Stimulated activated CD4-positive, alpha-beta T cell treated with anti-CD3 and anti-CD28 coated beads, Interleukin-2, amount 100 ng/mL, for 48 hours (primary cell): ENCODE measurements at places on chromosomes 16 and 17.

DNA sequence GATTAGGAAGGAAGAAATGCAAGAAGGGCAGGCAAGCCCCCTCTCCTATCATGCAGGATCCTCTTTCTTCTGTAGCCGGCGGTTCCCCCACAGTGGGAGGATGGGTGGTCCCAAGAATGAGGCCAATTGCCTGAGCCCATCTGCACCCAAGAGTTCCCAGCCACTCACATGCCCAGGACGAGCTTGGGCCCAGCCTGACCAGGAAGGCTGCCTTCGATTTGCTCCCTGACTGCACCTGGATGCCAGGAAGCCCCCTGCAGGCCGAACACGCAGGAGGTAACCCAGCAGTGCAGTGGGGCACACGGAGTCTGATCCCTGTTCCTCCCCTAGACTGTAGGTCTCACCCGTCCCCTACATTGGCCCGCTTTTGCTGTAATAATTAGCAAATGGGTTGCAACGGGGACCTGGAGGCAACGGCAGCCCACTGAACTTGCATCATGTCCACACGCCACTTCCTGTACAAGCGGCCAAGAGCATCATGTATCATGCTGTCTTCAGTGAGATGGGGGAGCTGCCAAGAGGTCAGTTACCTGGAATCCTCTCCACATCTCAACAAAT is 67.5 kb downstream of the AMFR start:
- DNase-seq: no peak

- no peak for DNase-seq
Measured at GRCh38 chr17:66638707-66639479, 196.0 kb upstream of the CACNG5 start.

DNA sequence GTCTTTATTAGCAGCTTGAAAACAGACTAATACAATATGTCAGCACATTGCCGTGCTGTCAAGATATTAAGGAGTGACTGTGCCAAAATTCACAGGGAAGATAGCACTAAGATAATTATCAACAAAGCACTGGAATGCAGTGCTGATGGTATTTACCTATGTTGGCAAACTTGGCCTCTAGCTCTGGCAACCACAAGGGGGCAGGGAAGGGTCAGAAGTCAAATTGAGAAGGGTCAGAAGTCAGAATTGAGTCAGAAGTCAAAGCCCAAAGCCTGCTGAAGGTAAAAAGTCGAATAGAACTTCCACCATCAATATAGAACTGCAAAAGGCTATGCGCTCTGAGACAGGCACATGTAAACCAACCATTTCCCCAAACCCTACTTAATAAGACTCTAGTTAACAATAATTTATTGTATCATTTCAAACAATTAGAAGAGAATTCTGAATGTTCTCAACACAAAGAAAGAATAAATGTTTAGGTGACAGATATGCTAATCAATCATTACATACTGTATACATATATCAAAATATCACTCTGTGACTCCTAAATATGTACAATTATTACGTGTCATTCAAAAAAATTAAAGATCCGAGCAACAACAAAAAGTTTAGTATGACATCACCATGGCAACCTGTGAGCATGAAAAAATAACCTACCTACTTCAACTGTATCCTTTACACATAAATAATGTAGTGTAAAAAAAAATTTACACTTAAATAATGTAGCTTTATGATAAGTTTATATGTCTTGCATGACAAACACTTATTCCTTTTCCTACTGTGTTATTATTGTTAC is 916.1 kb downstream of the KCNJ2 start:
- no peak for DNase-seq

- no peak for DNase-seq
Measured at GRCh38 chr16:57992084-57992483, 8.4 kb downstream of the ZNF319 start.

DNA sequence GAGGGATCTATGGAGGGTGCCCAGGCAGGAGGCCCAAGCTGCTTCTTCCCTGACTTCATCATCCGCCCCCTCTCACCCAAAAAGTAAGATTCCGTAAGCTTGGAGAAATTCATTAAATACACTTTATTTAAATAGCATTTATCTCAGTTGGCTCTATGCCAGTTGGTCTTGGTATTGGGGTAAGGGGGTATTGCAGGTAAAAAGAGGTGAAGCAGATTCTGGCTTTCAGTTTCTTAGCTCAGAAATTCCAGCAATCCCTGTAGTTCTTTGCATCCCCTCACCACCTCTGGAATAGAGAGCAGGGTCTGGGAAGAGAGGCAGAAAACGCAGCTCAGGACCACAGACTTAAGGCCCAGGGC is 750 bp upstream of the ALDOC start:
- DNase-seq: no peak

DNA sequence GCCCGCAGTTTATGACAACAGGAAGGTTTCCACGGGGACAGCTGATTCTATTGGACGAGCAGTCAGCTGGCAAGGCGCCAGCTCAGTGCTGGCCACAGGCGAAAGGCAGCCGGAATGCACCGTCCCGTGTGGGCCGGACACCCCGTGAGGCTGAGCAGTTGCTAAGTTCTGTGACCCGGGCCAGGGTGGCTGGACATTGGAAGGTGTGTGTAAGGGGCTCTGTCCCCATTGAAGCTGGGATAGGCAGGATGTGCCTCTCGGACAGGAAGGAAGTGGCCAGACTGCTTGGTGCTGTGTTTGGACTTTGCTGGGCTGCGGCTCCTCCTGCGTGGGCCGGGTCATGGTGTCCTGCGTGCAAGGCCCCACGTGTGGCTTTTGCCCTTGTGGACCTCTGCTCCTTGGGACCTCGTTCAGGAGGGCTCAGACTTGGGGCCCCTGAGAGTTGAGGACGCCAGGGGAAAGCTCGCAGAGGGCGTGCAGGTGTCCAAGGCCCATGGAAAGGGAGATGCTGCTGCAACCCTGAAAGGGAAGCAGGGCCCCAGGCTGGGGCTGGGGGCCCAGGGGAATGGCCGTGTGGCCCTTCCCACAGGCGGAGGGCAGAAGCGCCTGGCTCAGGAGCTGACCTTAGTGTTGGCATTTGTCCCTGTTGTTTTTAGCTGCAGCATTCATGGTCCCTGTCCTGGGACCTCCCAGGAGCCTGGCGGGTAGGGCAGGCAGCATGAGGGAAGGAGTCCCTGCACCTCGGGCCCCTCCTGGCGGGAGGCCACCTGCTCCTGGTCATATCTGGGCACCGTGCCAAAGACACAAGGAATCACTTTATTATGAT is 10.0 kb downstream of the BAIAP2 start:
- DNase-seq: no peak

GRCh38 chr17:10843811-10844210 is 5.9 kb upstream of the PIRT start:
- DNase-seq: peak; percentile 3

DNA sequence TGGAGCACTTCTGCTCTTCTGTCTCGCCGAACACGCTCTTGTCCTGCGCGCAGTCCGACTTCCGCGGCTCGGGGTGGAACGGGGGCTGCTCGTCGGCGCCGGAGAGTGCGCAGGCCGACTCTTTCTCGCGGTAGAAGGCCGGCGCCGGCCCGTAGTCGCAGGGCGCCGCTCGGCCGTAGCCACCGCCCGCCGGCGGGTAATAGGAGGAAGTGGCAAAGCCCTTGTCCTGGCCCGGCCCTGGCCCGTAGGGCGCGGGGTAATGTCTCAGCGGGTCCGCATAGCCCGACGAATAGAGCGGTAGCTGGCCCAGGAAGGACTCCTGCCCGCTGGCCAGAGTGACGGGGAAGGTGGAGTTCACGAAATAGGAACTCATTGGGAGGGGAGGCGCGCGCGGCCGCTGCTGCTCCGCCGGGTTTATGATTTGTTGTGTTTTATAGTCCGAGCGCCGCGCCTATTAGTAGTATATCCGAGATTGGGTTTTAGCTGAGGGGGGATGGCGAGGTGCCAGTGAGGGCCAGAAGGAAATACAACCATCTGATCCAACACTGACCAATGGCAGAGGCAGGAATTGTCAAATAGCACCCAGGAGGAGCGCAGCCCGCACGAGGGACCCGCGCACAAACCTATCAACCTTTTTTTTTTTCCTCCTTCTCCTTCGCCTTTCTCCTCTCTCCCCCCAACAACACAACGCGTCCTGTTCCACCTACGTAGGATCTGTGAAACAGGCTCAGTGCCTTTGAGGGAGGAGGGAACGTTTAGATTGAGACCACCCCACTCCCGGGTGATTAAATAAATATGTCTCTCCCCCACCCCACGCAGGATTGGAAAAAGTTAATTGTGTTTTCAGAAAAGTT is 4.4 kb upstream of the HOXB5 start:
- DNase-seq: no peak

DNA sequence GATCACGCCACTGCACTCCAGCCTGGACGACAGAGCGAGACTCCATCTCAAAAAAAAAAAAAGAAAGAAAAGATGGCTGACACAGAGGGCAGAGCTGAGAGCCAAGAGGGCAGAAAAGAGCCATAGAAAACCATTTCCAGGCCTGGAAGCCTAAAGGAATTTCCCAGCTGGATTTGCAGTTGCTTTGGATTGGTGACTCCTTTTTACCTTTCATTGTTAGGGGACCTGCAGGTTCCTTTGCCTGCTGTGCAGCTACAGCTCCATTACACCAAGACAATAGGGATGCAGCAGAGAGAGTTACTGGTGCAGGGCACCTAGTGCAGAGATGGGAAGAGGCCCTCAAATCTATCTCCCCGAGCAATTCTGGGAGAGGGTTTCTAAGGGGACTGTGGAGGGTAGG is 18.4 kb downstream of the ZNF668 start:
- DNase-seq: no peak

- no peak for DNase-seq
Measured at GRCh38 chr16:57115514-57116182, 23.3 kb downstream of the CPNE2 start.

DNA sequence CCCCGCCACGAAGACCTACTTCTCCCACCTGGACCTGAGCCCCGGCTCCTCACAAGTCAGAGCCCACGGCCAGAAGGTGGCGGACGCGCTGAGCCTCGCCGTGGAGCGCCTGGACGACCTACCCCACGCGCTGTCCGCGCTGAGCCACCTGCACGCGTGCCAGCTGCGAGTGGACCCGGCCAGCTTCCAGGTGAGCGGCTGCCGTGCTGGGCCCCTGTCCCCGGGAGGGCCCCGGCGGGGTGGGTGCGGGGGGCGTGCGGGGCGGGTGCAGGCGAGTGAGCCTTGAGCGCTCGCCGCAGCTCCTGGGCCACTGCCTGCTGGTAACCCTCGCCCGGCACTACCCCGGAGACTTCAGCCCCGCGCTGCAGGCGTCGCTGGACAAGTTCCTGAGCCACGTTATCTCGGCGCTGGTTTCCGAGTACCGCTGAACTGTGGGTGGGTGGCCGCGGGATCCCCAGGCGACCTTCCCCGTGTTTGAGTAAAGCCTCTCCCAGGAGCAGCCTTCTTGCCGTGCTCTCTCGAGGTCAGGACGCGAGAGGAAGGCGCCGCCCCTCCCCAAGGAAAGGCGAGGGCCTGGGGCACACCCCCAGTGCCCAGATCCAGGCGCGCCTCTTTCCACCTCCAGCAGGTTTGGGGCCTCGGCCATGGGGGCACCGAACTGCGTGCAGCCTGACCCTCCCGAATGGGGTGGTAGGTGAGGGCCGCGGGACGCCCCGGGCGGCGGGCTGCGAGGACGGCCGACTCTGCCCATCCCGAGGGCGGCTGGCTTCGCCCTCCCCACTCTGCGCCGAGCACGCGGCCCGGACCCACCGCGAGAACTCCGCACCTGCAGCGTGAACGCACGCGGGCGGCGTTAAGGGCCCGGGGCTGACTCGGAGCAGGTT is 664 bp downstream of the HBQ1 start:
- peak; percentile 94 for DNase-seq

DNA sequence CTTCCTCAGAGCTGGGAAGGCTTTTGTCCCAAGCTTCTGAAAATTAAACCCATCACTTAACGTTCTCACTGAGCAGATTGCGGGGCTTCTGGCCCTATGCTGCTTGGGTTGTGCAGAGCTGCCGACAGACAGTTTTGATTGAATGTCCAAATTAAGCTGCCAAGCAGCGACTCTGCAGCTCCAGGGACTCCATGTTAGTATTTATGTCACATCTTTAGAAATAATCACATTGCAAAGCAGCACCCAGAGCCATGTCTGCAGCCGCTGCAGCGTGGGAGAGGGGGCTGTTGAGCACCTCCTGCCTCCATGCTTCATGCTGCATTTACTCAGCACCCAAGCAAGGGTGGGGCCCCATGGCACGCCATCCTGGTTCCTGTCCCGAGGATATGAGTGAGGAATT is 178.2 kb upstream of the CACNG3 start:
- DNase-seq: no peak

GRCh38 chr16:20336955-20337354 is 9.6 kb upstream of the GP2 start:
- no peak for DNase-seq

DNA sequence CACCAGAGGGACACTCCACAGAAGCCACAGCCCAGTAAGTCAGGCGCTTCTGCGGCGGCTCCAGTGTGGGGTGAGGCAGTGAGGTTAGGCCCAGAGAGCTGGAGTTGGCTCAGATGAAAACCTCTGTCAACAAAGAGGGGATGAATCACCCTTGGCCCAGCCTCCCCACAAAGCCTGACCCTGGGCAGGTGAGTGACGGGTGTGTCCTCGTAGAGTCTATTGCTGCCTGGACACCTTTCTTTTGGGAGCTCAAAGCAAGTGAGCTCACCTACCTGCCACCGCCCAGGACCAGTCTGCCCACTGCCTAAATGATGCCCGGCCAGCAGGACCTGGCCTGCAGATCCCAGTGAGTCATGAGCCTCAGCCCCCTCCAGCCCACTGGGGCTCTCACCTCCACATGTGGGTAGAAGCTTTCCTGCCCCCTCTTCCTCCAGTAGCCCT is 24.9 kb upstream of the DBNDD1 start:
- DNase-seq: no peak

GRCh38 chr16:12416136-12416787 is 387.4 kb downstream of the CPPED1 start:
- no peak for DNase-seq

- DNase-seq: no peak
Measured at GRCh38 chr16:14278749-14279148, 207.6 kb downstream of the MRTFB start.

DNA sequence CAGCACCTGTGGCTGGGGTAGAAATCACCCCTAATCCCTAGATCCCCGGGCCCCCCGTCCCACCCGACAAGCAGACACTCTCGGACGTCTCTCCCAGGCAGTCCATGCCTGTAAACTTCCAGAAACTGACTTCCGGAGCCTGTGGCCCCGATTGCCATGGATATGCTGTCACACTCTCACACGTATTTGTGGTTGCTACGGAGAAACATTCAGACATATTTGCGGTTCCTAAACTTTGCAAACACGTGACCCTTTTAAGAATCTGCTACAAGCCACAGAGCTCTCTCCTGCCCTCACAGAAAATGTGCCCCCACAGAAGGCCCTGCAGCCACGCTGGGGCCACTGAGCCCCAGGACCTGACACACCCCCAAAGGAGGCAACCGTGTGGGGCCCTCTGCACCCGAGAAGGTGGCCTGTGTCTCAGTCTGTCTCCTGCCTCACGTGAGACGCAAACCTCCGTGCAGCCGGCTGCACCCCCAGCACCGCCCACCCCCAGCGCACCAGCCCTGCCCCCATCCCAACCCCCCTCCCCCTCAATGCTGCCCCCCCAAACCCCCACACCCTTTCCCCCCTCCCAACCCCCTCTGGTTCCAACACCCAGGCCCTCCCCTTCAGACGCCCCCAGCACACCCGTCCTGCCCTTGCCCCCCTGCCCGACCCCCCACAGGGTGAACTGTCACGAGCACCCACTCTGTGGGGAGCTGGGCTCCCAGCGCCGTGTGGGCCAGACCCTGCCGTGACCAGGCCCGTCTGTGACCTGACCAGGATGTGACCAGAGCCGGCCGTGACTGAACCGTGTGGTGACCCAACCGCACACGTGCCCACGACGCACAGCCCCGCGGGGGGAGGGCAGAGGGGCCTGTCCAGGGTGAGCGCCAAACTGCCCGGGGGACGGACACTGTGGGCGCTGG is 66.3 kb upstream of the METRNL start:
- no peak for DNase-seq
